Inflammatory macrophage (primary cell): ENCODE measurements at places on chromosomes 4 and X.

DNA sequence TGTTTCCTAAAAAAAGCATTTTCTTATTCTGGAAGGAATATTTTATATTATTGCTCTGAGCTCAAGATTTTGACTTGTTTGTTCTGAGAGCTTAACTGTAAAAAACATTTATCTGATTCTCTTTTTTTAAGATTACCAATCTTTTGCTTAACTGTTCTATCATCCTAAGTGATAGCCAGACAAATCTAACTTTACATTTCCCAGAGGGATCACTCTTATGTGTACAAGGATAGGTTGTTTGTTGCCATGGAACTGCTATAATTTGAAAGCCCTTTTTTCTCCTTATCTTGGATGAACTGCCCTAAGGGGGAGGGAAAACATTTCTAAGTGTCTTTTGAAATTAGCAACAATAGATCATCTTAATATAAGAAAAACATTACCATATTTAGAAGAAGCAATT, 494.7 kb downstream of the TRAM1L1 start:
- DNase-seq = no peak

DNA sequence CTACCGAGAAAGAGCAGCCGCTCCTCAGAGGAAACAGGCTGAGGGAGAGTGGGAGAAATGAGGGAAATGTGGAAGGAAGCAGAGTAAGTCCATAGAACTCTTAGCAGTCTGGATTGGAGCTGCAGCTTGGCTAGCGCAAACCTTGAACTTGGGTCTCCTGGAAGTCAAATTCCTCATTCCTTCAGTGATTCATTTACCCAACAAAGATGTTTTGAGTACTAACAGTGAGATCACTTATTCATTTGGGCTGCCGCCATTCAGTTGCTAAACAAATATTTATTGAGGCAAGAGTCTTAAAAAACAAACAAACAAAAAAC, 51.5 kb downstream of the SEL1L3 start:
- no peak for DNase-seq

DNA sequence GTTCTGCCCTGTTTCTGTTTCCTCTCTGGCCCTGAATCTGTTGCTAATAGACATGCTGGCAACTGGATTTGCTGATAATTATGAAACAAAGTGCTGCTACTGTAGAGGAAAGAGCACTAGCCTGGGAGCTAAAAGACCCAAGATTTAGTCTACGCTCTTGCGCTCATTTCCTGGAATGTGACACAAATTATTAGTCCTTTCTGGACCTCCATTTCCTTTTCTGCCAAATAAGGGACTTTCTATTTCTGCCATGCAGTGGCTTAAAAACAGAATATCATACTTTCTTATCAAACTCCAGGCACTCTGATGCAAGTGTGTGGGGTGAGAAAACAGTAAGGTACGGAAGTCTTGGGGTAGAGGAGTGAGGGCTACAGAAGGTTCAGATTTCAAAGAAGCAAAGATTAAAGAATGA, 48.3 kb upstream of the GPR174 start:
- no peak for DNase-seq

DNA sequence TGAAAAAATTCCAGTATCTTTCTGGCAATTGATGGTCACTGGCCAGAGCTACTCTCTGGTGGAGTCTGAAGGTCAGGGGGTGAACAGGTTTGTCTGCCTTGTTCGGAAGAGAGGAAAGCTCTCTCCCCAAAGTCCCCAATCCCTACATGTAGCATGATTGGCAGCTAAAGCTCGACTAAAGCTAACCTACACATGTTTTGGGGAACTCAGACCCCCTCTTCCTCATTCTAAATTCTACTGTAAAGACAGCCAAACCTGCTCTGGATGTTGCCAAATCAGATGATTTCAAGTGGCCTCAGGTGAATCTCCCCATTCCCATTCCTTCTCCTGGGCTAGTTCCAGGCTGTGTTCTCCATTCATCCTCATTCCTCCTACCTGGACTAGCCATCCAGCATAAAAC, 84.1 kb downstream of the MSN start:
- DNase-seq = no peak

GRCh38 chr4:175394208-175394607, 417.9 kb downstream of the GPM6A start:
- no peak for DNase-seq

DNA sequence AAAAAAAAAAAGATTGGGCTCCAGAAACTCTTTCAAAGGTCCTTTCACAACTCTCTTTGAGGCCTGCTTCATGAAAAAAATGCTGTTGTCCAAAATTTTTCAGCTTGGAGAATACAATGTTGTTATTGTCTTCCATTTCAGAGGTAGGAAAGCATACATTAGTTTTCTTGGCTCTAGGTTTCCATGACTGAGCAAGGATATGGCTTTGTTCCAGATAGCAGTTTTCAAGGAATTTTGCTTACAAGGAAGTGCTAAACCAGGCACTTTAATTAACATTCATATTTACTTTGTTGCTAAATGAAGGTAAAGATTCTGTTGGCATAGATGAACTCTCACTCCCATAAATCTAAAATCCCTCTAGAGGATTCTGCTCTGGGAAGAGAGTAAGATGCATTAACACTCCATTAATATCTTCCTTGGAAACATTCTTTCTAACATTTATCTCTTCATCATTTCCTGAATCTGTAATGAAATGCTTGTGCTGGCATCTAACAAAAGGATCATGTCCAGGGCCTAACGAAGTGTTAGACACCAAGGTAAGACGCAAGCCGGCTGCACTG, 118.4 kb downstream of the COL25A1 start:
- no peak for DNase-seq

GRCh38 chr4:35100932-35101331, 1143.4 kb downstream of the ARAP2 start:
- no peak for DNase-seq

DNA sequence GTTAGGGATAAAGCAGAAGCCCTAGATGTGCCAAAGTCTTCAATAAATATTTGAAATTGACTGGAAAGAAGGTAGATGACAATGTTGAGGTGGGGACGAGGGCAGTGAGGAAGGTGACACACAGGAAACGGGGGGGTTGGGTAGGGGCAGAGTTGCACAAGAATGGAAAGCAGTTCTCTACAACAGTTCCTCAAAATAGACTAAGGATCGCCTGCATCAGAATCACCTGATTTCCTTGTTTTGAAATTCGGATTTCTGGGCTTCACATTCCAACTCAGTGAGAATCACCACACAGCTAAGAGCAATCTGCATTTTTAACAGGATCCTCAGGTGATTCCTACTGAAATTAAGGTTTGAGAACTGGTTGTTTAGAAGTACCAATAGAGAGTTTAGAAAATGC, 70.6 kb downstream of the ARFIP1 start:
- peak; percentile 78 for DNase-seq

- DNase-seq = peak; percentile 49
These were observed 394.7 kb downstream of the GALNTL6 start for GRCh38 chr4:172207886-172208285.
